ENCODE measurements at places on chromosomes 2 and 18.

GRCh38 chr2:11785611-11785940 is 39.1 kb downstream of the LPIN1 start:
- DNase-seq: no peak
- H3K27me3 ChIP-seq: no peaks in the 10 kb centered on the region
- H3K27ac ChIP-seq: no peak overlapping the region
- H3K4me3 ChIP-seq: no peak overlapping the region

DNA sequence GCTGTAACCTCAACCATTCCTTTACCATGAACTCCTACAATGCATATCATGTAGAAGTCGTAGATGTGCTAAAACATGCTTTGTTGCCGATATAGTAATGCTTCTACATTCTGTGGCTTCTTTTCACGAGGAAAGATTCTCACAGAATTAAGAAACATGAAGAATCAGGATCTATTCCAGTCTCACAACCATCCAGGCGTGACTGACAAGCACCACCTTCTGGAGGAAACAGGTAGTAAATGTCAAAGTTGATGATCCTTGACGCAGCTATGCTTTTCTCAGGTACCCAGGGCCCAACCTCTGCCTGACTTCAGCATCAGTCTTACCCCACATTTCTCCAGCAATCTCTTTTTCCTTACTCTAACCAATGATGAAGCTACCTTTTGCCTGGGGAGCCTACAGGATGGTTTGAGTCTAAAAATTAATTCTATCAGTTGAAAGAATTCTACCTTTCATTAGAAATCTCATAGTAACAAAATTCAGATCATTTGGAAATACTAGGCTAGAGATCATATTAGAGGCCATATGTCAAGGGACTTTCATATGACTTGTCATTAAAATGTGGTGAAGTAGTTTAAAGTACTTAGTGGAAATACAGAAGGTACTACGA is 123.3 kb upstream of the RND3 start:
- no peak overlapping the region for H3K27ac ChIP-seq
- no peaks in the 10 kb centered on the region for H3K27me3 ChIP-seq
- no peaks in the 10 kb centered on the region for H3K4me1 ChIP-seq
- no peak overlapping the region for H3K4me3 ChIP-seq

GRCh38 chr2:88697370-88698026 is 6.0 kb downstream of the RPIA start:
- no peak overlapping the region for H3K4me3 ChIP-seq
- no peaks in the 10 kb centered on the region for H3K27me3 ChIP-seq
- H3K36me3 ChIP-seq: peaks cover 29% of the 10 kb centered on the region
- peak overlapping the region; percentile 47 for H3K27ac ChIP-seq

- no peak overlapping the region for H3K4me3 ChIP-seq
- no peak overlapping the region for H3K27ac ChIP-seq
- no peaks in the 10 kb centered on the region for H3K36me3 ChIP-seq
- no peak for DNase-seq
Measured at GRCh38 chr2:219947575-219947974, 320.1 kb downstream of the SLC4A3 start.

DNA sequence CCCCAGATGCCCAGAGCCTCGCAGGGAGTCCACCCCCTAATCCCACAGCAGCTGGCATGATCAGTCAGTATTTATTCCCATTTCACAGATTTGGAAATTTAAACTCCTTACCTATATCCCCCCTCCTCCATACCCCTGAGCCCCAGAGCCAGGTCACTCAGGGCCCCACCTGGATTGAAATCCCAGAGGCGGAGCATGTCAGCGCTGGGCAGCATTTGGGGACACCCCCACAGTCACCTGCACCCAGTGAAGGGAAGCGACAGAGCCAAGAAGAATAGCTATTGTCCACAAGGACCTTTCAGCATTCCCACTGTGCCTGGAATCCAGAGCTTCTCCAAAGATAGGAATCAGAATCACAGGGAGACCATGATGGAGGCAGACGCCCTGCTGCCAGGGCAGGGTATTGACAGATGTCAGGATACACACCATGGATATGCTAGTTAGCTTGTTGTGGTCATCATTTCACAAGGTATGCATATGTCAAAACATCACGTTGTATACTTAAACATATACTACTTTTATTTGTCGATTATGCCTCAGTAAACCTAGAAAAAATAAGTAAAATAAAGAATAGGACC is 968 bp upstream of the ASTL start:
- peaks cover 28% of the 10 kb centered on the region for H3K36me3 ChIP-seq
- H3K27ac ChIP-seq: no peak overlapping the region
- H3K4me1 ChIP-seq: peaks cover 35% of the 10 kb centered on the region
- H3K27me3 ChIP-seq: no peaks in the 10 kb centered on the region
- no peak overlapping the region for H3K4me3 ChIP-seq

DNA sequence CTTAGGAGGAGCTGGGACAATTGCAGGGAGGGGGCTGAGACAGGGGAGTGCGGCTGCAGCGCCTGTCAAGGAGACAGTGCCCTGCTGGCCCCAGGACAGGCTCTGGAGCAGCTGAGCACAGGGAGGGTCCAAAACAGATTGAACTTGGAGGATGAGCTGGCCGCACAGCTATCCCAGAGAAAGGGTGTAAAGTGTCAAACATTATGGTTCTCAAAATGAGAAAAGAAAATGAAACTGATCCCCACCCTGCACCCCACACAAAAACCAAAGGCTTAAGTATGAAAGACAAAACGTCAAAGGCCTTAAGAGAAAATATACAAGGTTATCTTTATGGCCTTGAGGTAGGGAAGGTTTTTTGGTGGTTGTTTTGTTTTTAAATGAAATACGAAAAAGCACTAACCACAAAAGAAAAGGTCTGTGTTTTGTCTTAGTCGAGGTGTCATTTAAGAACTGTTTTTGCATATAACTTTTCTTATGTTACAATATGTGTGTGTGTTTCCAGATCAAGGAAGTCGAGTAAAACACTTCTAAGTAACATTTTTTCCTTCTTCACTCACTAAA is 111.8 kb downstream of the HDAC4 start:
- peak overlapping the region; percentile 39 for H3K4me3 ChIP-seq
- H3K27ac ChIP-seq: peak overlapping the region; percentile 73
- no peak for DNase-seq
- H3K27me3 ChIP-seq: no peaks in the 10 kb centered on the region
- peaks cover 63% of the 10 kb centered on the region for H3K4me1 ChIP-seq

DNA sequence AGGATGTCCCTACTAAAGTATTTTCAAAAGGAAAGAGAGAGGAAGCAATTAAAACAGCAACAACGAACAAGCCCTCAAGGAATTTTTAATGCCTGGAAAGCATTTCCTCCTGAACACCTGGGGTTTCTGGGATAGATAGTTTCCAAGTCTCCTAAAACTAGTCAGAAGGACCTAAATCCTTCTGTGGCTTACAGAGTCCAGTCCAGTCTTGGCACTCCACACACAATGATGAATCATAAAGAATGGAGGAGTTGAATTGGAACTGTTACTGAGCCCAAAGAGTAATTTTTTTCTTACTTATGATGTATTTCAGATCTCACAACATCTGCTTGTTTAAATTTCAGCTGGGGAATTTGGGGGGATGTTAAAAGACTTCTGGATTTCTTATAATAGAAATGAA is 144.6 kb upstream of the SETBP1 start:
- H3K27ac ChIP-seq: no peak overlapping the region
- H3K27me3 ChIP-seq: no peaks in the 10 kb centered on the region
- H3K36me3 ChIP-seq: no peaks in the 10 kb centered on the region
- no peak for DNase-seq
- no peaks in the 10 kb centered on the region for H3K4me1 ChIP-seq
- no peak overlapping the region for H3K4me3 ChIP-seq

GRCh38 chr2:211367711-211368110 is 811.3 kb downstream of the CPS1 start:
- no peaks in the 10 kb centered on the region for H3K36me3 ChIP-seq
- no peaks in the 10 kb centered on the region for H3K27me3 ChIP-seq
- H3K27ac ChIP-seq: no peak overlapping the region
